Astrocyte of the spinal cord (primary cell): ENCODE measurements at places on chromosomes 11 and 22.

DNA sequence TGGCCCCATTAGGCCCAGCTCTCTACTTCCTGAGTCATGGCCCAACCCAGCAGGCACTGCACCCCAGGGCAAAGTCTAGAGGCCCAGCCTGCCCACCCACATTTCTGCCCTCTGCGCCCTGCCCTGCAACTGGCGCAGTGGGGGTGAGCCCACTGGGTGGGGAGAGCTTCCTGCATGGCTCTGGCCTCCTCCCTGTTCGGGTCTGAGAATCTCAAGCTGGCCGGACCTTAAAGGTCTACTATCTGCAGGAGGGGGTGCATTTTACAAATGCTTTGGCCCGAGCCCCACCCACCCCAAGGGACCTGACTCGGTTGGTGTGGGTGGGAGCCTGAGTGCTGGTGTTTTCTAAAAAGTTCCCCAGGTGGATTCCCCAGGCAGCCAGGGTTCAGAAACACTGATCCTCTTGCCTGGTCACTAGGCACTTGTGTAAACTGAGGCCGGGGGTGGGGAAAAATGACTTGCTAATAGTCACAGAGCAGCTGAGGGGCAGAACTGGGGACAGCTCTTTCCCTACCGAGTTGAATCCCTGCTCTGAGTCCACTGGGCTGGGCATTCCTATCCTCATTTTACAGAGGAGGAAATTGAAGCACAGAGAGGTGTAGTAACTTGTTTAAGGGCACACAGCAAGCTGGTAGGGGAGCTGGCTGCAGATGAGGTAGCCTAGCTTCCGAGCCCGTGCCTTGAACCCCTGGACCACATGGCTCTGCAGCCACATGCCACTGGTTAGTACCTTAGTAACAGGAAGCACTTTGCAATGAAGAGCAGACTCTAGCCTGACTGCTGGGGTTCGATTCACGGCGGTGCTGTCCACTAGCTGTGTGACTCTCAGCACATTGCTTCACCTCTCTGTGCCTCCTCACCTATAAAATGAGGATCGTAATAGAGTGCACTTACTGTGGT, 36.3 kb downstream of the CD82 start:
- DNase-seq = no peak

DNA sequence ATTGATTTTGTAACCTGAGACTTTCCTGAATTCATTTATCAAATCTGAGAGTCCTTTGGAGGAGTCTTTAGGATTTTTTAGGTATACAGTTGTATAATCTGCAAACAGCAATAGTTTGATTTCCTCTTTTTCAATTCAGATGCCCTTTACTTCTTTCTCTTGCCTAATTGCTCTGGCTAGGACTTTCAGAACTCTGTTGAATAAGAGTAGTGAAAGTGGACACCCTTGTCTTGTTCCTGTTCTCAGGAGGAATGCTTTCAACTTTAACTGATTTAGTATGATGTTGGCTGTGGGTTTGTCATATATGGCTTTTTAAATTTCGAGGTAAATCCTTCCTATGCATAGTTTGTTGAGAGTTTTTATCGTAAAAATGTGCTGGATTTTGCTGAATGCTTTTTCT, 227.4 kb downstream of the CSNK2A3 start:
- DNase-seq = no peak

- DNase-seq = peak; percentile 99
Observed at GRCh38 chr11:130383344-130384211, 44.8 kb downstream of the ADAMTS8 start.

- DNase-seq = no peak
Observed at GRCh38 chr11:62435846-62436660, 17.2 kb downstream of the SCGB1A1 start.

DNA sequence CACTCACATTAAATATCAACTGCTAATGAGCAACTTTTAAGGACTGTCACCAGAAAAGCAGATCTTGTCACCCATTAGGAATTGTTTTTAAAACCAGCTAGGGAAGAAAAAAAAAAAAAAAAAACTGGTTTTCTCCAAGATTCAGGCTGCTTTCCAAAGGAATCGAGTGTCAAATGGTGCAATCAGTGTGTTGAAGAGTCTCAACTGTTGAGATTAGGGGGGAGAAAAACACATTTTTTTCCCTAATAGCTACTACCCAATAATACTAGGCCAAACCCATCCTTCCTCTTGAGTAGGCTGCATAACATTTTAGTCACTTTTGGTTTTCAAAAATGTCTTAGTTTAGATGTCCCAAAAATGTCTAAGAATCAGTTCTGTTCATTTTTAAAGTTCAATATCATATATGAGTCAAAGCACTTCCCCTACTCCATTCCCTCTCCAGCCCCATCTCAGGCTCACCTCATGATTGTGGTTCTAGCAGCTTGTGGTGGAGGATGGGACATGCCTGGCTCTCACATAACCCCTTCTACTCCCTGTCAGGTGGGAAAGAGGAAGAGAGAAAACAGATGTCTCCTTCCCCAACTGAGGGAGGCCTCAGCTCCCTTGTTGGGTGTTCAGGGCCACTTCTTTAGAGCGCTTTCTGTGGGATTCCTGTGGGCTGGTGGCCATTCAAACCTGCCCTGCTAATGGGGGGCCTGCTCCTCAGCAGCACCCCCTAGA, 193.6 kb downstream of the CWF19L2 start:
- DNase-seq = no peak

GRCh38 chr11:130217133-130218031, 57.8 kb downstream of the ST14 start:
- DNase-seq = no peak

- DNase-seq = peak; percentile 82
Observed at GRCh38 chr11:108887436-108888238, 222.8 kb downstream of the DDX10 start.

GRCh38 chr11:61072316-61073109, 29.8 kb upstream of the CD5 start:
- no peak for DNase-seq

DNA sequence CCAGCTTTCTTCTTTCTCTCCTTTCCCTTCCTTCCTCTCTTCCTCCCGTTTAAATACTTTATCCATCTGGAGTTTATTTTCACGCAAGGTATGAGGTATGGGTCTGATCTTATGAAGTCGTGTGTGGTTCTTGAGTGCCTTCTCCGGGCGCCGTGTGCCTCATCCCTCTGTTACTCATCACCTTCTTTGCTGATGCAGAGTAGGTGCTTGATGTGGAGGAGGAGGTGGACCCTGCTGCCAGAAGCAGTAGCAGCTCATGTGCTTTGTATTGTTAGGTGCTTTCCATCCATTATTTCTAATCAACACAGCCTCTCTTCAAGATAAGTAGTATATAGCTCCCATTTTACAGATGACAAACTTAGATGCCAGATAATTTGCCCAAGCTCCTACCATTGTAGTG, 47.0 kb downstream of the TNRC6B start:
- DNase-seq = no peak

DNA sequence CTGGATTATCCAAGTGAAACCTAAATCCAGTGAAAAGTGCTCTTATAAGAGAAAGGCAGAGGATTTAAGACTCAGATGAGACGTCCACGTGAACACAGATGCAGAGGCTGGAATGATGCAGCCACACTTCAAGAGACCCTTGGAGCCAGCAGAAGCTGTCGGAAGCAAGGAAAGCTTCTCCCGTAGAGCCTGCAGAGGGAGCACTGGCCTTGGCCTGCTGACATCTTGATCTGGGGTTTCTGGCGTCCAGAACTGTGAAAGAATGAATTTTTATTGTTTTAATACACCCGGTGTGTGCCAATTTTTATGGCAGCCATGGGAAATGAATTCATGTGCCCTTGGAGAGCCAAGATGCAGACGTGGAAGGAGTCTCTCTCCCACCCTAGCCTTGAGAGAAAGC, 407.0 kb upstream of the B3GAT1 start:
- DNase-seq = no peak

- DNase-seq = no peak
Observed at GRCh38 chr11:63709336-63709884, 28.1 kb downstream of the RTN3 start.

DNA sequence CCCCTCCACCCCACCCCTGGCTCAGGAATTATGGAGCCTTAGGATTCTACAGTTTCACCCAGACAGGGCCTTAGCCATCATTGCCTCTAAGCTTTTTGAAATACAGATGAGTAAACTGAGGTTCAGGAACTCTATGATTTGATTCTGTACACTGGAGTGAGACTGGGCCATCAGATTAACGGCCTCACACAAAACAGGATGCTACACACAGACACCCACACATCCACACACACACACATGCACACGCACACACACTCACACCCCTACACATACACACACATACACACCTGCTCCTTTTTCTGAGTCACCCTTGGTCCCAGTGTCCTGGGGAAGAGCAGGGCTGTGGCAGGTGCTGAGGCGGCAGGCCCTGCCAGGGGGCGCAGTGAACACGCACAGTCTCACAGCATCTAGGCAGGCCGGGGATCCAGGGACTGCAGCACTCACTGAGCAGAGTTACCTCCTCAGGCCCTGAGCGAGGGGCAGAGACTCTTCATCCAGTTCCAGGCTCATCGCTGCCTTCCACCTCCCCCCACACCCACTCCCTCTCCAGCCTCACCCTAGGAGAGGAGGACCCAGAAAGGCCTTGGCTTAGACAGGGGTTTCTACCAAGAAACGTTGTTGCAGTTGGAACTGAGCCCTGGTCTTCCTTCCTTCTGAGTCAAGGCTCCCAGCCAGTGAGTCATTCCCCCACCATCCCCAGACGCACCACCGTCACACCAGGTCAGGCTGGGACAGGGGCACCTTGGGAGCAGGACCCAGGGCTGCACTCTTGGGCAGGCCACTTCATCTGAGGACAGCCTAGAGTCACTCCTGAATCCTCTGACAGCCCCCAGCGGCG, 89.8 kb upstream of the PARVA start:
- peak; percentile 99 for DNase-seq

- no peak for DNase-seq
Observed at GRCh38 chr11:35602979-35603378, 15.3 kb upstream of the FJX1 start.

DNA sequence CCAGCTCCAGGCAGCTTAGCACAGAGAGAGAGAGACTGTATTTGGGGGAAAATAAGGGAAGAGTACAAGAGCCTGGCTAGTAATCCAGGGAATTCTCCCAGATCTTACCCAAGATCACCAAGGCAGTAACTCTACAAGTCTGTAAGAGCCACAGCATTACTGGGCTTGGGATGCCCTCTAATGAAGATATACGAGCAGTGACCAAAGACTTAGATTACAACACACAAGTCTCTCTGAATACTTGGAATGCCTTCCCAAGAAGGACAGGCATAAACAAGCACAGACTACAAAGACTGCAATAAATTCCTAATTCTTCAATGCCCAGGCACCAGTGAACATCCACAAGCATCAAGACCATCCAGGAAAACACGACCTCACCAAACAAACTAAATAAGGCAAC, 17.7 kb downstream of the DNAJC24 start:
- no peak for DNase-seq

GRCh38 chr22:38086001-38086845, 2.2 kb upstream of the SLC16A8 start:
- no peak for DNase-seq

GRCh38 chr11:396948-397548, 3.0 kb downstream of the PKP3 start:
- DNase-seq = peak; percentile 66

GRCh38 chr11:117837070-117837776, 12.7 kb upstream of the FXYD2 start:
- no peak for DNase-seq

- no peak for DNase-seq
Observed at GRCh38 chr22:31150615-31151014, 9.4 kb upstream of the RNF185 start.

GRCh38 chr22:40588726-40589125, 47.8 kb downstream of the MRTFA start:
- no peak for DNase-seq
